ENCODE measurements at places on chromosomes 2 and 18. TPM values are rescaled to one million over a fixed set of nuclear protein-coding genes. Genes with fewer than 3 reads are reported as not detected.

GRCh38 chr18:6627645-6628044 is 101.9 kb upstream of the ARHGAP28 start:
- no peaks in the 10 kb centered on the region for H3K36me3 ChIP-seq
- H3K4me1 ChIP-seq: peaks cover 62% of the 10 kb centered on the region
- peak overlapping the region; percentile 73 for H3K27ac ChIP-seq
- DNase-seq: no peak

DNA sequence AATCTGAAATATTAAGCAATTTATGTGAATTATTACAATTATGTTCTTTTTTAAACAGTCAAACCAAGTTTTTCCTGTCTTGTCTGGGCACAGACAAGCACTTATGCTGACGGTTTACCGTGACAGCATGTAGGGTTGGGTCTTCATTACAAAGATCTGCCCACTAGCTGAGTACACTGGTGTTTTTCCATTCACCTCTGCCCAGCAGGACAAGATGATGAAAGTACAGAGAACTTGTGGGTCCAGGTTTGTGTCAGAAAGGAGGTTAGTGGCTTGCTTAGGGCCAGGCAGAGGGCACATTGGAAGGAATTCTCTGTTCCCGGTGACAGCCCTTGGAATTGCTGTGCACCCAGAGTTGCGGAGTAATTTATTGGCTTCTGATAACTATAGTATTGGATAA is 14.0 kb downstream of the NABP1 start:
- peaks cover 7% of the 10 kb centered on the region for H3K36me3 ChIP-seq
- no peak overlapping the region for H3K4me3 ChIP-seq
- DNase-seq: no peak
- no peak overlapping the region for H3K27ac ChIP-seq
- H3K4me1 ChIP-seq: peaks cover 52% of the 10 kb centered on the region
- no peaks in the 10 kb centered on the region for H3K27me3 ChIP-seq

DNA sequence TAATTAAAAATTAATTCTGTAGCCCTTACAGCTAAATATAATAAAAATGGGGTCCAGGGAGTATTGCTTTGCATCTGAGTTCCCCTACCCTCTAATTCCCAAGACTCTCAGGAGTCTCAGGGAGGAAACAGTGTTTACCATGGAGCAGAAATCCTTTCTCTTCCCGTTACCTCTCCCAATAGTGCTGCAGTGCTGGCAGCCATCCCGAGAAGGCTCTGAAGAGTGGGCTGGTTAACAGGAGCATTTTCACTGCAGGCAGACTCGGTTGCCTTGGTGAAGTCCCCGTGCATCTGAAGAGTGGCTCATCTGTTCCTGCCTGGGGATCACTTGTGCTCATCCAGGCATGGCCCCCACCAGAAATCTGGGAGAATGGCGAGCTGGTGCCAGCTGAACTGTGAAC is 41.8 kb upstream of the TMEM178A start:
- no peak overlapping the region for H3K27ac ChIP-seq
- no peak for DNase-seq
- no peaks in the 10 kb centered on the region for H3K27me3 ChIP-seq
- H3K4me3 ChIP-seq: no peak overlapping the region

DNA sequence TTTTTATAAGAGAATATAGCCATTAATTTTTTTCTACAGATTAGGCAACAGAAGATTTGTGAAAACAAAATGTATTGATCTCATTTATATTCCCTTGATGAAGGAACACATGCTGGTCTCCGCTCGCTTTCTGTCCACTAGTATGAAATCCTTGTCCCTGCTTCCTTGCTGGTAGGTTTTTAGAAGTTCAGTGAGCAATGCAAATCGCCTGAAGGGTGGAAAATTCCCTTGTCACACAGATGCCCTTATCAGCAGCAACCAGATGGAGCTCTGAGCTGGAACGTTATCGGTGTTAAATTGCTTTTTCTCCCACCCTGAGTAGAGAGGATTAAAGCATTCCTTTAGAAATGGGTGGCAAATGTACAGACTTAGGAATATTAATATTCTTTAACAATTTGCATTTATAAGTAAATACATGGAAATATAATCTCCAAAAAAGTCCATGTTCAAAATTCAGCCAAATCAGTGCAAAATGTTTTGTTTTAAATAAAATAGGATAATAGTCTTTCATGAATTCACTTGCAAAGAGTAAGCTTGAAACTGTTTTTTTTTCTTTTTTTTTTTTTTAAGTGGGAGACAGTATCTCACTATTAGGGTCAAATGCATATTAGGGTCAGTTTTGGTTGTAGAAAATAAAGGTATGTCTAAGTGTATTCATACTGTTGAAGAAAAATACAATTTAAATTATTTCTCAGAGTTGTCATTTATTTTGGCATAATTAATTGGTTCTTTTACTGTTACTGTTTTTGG is 164.0 kb upstream of the MYO3B start:
- no peak for DNase-seq
- H3K4me1 ChIP-seq: peaks cover 21% of the 10 kb centered on the region
- no peak overlapping the region for H3K4me3 ChIP-seq
- H3K27me3 ChIP-seq: no peaks in the 10 kb centered on the region
- H3K27ac ChIP-seq: no peak overlapping the region
- peaks cover 19% of the 10 kb centered on the region for H3K36me3 ChIP-seq

DNA sequence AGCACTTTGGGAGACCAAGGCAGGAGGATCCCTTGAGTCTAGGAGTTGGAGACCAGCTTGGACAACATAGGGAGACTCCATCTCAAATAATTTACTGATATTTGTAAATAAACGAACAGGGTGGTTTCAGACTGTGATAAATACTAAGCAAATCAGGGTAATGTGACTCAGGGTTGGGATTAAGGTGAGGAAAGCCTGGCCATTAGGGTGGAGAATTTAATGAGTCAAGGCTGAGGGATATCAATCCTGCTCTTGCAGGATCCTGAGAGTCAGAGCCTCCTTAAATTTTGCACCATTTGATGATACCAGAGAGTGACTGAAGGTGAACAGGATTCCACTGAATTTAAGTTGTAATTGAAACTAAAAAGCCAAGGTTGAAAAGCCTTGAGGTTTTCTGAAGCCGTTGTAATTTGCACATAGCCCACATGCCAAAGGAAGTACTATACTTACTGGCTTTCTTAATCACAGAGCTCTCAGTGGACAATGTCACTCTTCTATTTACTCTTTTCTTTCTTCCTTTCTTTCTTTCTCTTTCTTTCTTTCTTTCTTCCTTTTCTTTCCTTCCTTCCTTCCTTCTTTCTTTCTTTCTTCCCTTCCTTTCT is 28.6 kb upstream of the AP1S3 start:
- H3K36me3 ChIP-seq: peaks cover 16% of the 10 kb centered on the region
- H3K4me3 ChIP-seq: no peak overlapping the region
- H3K27ac ChIP-seq: no peak overlapping the region
- H3K27me3 ChIP-seq: no peaks in the 10 kb centered on the region

DNA sequence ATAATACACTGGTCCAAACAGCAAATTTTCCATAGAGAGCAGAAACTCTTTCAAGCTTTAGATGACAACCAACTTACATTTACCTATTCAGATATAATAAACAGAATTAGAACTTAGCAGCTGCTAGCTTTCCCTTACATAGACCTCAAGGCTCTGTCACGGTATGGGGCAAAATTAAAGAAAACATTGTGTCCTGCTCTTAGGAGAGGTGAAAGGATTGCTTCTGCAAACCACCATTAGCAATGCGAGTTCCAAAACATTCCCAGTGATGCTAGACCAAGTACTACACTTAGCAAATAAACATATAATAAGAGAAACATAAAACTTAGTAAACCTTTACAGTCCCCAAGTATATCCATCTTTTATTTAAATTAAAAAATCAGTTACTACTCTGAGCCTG is 183.3 kb downstream of the CAMKMT start:
- no peak overlapping the region for H3K4me3 ChIP-seq
- H3K4me1 ChIP-seq: peaks cover 57% of the 10 kb centered on the region
- H3K36me3 ChIP-seq: no peaks in the 10 kb centered on the region
- no peaks in the 10 kb centered on the region for H3K27me3 ChIP-seq
- H3K27ac ChIP-seq: peak overlapping the region; percentile 68
- no peak for DNase-seq

- peak; percentile 53 for DNase-seq
- no peaks in the 10 kb centered on the region for H3K27me3 ChIP-seq
- H3K27ac ChIP-seq: no peak overlapping the region
Measured at GRCh38 chr18:75854174-75854573, 426.7 kb upstream of the SMIM21 start.

DNA sequence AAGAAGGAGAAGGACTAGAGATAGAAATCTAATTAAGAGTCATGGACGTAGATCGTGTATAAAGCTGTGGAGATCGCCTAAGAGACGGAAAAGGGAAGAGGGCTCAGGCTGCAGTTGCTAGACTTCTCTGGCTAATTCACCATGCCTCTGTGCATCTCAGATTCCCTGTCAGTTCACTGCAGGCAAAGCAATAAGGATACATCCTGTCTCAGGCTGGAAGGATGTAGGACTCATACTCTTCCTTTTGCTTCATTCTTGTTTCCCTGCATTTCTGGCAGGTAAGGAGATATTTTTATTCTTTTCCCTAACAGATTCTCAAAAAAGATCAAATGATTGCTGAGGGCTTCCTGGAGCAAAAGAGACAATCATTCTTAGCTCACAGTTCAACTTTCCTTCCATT is 112.5 kb downstream of the AP1S3 start:
- peaks cover 44% of the 10 kb centered on the region for H3K4me1 ChIP-seq
- no peaks in the 10 kb centered on the region for H3K36me3 ChIP-seq
- H3K27ac ChIP-seq: peak overlapping the region; percentile 95

- H3K27me3 ChIP-seq: no peaks in the 10 kb centered on the region
- peaks cover 43% of the 10 kb centered on the region for H3K4me1 ChIP-seq
- peak; percentile 77 for DNase-seq
- peak overlapping the region; percentile 90 for H3K4me3 ChIP-seq
- H3K27ac ChIP-seq: peak overlapping the region; percentile 25
Measured at GRCh38 chr2:241269707-241270520, 45.6 kb downstream of the HDLBP start.

GRCh38 chr18:79394534-79395307 is 1.0 kb upstream of the NFATC1 start:
- peak overlapping the region; percentile 63 for H3K27ac ChIP-seq
- H3K36me3 ChIP-seq: no peaks in the 10 kb centered on the region
- H3K4me3 ChIP-seq: peak overlapping the region; percentile 47
- no peak for DNase-seq
- H3K27me3 ChIP-seq: peaks cover 17% of the 10 kb centered on the region

GRCh38 chr18:9722691-9723090 is 14.6 kb downstream of the RAB31 start:
- DNase-seq: no peak
- H3K27ac ChIP-seq: no peak overlapping the region
- H3K27me3 ChIP-seq: no peaks in the 10 kb centered on the region
- peaks cover 8% of the 10 kb centered on the region for H3K36me3 ChIP-seq
- H3K4me3 ChIP-seq: no peak overlapping the region

DNA sequence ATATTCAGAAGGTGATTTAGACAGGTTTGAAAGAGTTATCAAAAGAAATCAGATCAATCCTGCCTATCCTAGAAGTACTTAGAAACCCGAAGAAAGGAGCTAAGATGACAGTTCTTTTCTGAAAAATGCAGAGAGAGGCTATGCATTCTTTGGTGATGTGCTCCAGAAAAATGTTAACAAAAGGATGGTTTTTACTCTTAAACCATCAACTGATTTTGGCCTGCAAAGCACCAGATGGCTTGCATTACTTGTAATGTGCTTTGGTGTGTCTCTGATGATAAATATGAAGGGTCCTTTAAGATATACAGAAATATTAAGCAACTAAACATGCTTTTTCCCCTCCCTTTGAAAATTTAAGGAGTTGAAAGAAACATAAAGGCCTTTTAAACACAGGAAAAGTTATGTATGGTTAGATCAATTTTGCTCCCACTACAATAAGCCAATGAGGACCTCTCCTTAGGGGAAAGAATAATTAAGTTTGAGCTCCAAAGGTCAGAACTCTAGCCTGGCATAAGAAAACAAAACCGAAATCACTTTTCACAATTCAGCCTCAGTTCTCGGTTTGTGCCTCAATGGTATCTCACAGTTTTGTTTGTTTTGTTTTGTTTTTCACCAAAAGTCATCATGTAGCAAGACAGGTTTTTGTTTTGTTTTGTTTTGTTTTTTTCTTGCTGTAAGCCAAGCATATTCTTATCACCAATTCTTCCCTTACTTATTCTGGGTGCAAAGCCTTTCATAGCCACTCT is 302.4 kb upstream of the NT5C1B start:
- no peaks in the 10 kb centered on the region for H3K27me3 ChIP-seq
- H3K36me3 ChIP-seq: no peaks in the 10 kb centered on the region
- DNase-seq: no peak
- peaks cover 10% of the 10 kb centered on the region for H3K4me1 ChIP-seq

DNA sequence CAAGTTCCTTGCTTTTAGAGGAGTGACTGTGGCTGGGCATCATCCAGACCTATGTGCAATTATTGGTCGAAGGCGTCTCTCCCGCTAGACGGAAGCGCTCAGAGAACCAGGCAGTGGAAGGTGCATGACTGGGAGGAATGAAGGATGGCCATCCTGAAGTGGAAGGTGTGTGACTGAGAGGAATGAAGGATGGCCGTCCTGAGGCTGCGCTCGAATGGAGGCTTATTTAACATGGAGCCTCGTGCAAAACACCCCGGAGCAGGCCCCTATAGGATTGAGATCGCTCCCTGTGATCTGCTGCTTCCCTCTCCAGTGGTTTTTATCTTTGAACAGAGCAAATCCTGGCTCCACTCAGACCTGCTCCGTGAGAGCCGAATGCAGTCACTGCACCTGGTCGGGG is 140.2 kb upstream of the ID2 start:
- no peak for DNase-seq
- no peak overlapping the region for H3K27ac ChIP-seq
- no peaks in the 10 kb centered on the region for H3K36me3 ChIP-seq
- no peak overlapping the region for H3K4me3 ChIP-seq
- H3K4me1 ChIP-seq: peaks cover 32% of the 10 kb centered on the region

GRCh38 chr2:128291844-128292598 is 26.6 kb downstream of the HS6ST1 start:
- H3K27me3 ChIP-seq: no peaks in the 10 kb centered on the region
- no peak overlapping the region for H3K4me3 ChIP-seq

- no peak overlapping the region for H3K27ac ChIP-seq
- no peak overlapping the region for H3K4me3 ChIP-seq
- H3K4me1 ChIP-seq: no peaks in the 10 kb centered on the region
- peaks cover 10% of the 10 kb centered on the region for H3K27me3 ChIP-seq
- no peaks in the 10 kb centered on the region for H3K36me3 ChIP-seq
- no peak for DNase-seq
Measured at GRCh38 chr18:61496374-61496773, 163.1 kb downstream of the CDH20 start.

DNA sequence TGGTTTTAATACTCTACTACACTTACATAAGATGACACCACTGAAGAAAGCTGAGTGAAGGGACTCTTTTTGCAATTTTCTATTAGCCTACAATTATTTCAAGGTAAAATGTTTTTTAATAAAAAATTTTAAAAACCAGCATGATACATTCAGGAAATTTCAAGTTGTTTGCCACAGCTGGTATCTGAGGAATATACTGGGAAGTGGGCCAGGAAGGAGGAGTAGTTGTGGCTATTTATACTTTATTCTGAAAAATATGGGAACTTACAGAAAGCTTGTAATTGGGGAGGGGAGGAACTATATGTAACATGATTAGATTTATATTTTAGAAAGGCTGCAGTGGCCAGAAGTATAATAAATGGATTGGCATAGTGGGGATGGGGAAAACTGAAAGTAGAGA is 40.8 kb downstream of the WDR35 start:
- no peak for DNase-seq
- H3K36me3 ChIP-seq: peaks cover 19% of the 10 kb centered on the region
- peak overlapping the region; percentile 70 for H3K27ac ChIP-seq
- H3K27me3 ChIP-seq: no peaks in the 10 kb centered on the region

GRCh38 chr2:42957109-42957860 is 164.9 kb upstream of the HAAO start:
- H3K27ac ChIP-seq: no peak overlapping the region
- DNase-seq: no peak
- no peaks in the 10 kb centered on the region for H3K27me3 ChIP-seq
- no peaks in the 10 kb centered on the region for H3K36me3 ChIP-seq

SERPINB2 gene
- not detected for total RNA-seq

ST6GAL2 gene
- 139 TPM for total RNA-seq

SERPINB7 gene
- not detected for total RNA-seq

VSNL1 gene
- not detected for total RNA-seq
